ENCODE measurements at places on chromosomes 11 and 22. TPM values are rescaled to one million over a fixed set of nuclear protein-coding genes. Genes with fewer than 3 reads are reported as not detected.

DNA sequence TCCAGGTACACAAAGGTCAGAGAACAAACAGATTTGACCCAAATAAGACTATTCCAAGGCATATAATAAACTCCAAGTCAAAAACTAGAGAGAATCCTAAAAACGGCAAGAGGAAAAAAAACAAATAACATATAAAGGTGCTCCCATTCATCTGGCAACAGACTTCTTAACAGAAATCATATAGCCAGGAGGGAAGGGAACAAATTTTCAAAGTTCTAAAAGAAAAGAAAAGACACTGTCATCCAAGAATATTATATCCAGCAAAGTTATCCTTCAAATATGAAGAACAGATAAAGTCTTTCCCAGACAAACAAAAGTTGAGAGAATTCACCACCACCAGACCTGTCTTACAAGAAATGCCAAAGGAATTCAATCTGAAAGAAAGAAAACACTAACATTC, 11.1 kb downstream of the EFCAB6 start:
- H3K27me3 ChIP-seq = no peaks in the 10 kb centered on the region
- no peak for DNase-seq
- no peak overlapping the region for H3K4me3 ChIP-seq
- H3K4me1 ChIP-seq = no peaks in the 10 kb centered on the region
- no peak overlapping the region for H3K27ac ChIP-seq

- peak within 1 kb of the TSS; percentile 57 for H3K4me3 ChIP-seq
- DNase-seq = peak; percentile 16
- peaks cover 25% of the 10 kb centered on the region for H3K27me3 ChIP-seq
- H3K27ac ChIP-seq = no peak within 1 kb of the TSS
These were observed at the start of gene ELMOD1 for GRCh38 chr11:107590460-107591377. ELMOD1 (plus strand) TSS chr11:107591147; CDS start chr11:107618190, 27,043 bp downstream.

GRCh38 chr11:107549253-107549953, 16.1 kb downstream of the ALKBH8 start:
- peak; percentile 14 for DNase-seq
- no peak overlapping the region for H3K27ac ChIP-seq
- no peaks in the 10 kb centered on the region for H3K4me1 ChIP-seq
- H3K27me3 ChIP-seq = no peaks in the 10 kb centered on the region

Gene BATF2
- not detected for total RNA-seq

Gene DBX1
- total RNA-seq = not detected

Gene SYT7
- total RNA-seq = not detected

Gene C11orf16
- not detected for total RNA-seq

Gene CD3D
- total RNA-seq = 426 TPM

Gene P4HA3
- total RNA-seq = not detected
